ENCODE measurements at places on chromosomes 2 and 18. TPM values are rescaled to one million over a fixed set of nuclear protein-coding genes. Genes with fewer than 3 reads are reported as not detected.
A peak's percentile ranks its signal among the peaks of the same experiment; 100 is the strongest.

- DNase-seq, result no peak
Measured at GRCh38 chr2:76556018-76556417, 845.3 kb upstream of the GCFC2 start.

GRCh38 chr2:109212836-109213563 is 84.0 kb downstream of the SH3RF3 start:
- DNase-seq, result peak; percentile 44

GRCh38 chr2:69490486-69490885 is 53.3 kb upstream of the NFU1 start:
- DNase-seq, result no peak

DNA sequence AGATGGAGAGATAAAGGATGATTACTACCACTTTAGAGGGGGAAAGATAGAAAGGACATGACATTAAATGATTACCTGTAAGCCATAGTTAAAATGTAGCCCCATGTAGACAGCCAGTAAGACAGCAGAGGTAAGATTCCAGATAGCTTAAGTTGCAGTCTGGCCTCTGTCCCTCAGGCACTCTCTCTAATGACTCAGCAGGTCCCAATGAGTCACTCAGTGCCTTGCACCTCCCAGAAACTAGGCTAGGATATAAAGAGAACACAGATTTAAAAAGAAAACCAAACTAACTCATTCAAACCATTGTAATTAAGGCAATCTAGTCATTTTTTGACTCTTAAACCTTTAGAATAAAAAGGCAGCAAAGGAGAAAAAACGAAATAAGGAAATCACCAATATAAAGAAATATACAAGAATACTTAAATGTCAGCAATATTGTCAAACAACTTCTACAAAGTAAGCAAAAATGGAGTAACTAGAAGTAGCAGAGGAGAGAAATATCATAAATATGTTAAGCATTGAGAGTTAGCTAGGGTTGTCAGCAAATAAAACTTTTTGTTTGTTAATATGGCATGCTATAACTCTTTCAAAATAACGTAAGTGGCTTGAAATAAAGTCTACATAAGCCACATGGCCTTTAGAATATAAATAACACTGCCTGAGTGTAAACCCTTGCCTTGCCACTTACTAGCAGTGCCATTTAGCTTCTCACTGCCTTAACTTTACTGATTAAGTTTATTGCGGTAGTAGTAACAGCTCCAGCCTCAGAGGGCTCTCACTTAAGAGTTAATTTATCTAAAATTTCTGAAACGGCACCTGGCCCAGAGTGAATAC is 48.5 kb downstream of the SOCS6 start:
- DNase-seq, result no peak

DNA sequence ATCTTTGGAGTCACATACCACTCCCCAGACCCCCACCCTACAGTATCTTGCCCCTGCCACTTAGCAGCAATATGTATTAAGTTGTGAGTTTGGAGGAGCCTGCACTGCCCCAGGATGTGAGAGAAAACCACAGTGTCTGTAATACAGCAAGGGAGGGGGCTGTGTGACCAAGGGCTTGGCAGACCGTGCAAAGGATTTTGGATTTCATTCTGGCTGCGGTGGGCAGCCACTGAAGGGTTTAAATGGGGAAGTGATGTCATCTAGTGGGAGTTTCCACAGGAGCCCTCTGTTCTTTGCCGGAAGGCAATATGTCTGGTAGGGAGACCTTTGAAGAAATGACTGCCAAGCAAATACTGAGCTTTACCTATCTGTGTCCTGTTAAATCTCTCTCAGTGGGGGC is 202.4 kb downstream of the FHOD3 start:
- DNase-seq, result no peak

DNA sequence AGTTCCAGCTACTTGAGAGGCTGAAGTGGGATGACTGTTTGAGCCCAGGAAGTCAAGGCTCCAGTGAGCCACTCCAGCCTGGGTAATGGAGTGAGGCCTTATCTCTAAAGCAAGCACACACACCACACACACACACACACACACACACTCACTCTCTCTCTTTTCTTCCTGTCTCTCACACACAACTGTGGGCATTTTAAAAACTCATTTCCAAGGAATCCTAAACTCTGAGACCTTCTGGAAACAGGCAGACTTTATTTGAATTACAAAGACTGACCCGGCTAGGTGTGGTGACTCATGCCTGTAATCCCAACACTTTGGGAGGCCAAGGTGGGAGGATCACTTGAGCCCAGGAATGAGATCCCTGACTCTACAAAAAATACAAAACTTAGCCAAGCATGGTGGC is 21.3 kb downstream of the WDSUB1 start:
- no peak for DNase-seq

- no peak for DNase-seq
Measured at GRCh38 chr2:136305517-136306192, 187.7 kb upstream of the CXCR4 start.

DNA sequence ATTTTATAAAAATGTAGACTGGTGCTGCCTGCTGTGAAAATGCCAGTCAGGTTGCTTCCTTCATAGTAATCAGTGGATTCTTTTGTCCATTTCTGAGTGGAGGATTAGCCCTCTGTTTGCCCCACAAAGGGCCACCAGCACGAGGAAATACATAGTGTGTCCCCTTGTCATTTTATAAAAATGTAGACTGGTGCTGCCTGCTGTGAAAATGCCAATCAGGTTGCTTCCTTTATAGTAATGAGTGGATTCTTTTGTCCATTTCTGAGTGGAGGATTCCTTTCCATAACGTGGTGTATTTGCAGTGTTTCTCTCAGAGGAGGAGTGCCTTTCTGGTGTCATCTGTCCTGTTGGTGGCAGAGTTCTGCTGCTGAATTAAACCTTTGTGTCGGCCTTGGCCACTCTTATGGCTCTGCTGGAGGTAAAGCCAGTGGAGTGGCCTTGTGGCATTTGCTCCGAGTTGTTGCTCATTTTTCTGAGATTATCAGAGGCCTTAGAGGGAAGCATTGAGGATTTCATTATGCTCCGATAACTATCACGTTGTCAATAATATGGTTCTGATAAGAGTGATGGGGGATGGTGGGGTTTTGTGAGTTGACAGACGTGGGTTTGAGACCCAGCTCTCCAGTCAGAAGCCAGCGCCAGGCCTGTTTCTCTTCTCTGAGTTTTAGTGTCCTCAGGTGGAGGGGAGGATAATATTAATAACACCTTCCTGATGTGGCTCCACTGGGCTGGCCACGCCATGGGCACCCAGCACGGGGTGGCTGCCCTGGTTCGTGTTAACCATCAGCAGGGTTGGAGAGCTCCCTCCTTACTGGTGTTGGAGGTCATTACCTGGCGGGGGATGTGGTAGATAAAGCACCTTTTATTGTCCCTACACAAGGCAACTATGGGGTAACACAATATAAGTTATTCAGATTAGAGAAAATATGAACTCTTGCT is 96.6 kb downstream of the NEDD4L start:
- DNase-seq, result peak; percentile 48

GRCh38 chr2:192026059-192026824 is 168.5 kb downstream of the TMEFF2 start:
- no peak for DNase-seq

DNA sequence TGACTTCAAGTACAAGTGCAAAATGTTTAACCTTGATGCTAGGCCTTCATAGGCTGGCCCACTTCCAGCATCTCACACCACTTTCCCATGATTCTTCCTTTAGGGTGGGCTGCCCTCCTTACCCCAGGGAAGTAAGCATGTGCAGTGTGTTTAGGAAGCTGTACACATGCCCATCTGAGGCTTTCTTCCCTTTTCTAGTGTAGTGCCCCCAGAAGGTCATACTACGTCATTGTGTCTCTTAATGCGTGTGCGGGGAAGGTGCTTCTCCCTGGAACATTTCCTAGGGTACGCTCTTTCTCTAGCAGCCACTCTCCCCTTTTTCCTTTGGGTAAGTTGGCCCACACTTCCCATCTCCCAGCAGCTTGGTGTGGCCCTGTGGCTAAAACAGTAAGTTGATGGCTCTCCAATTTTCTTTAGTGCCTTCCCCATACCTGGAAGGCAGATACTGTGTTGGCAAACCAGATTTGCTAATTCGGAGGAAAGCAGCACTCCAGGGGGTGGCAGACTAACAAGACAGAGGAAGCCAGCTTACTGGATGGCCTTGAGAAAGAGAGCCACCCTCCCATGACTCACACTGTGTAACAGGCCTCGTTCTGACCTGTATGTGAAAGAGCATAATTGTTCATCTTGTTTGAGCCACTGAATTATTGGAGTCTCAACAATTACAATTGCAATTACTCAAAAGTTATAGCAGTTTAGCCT is 1.1 kb upstream of the SULT6B1 start:
- DNase-seq, result no peak

DNA sequence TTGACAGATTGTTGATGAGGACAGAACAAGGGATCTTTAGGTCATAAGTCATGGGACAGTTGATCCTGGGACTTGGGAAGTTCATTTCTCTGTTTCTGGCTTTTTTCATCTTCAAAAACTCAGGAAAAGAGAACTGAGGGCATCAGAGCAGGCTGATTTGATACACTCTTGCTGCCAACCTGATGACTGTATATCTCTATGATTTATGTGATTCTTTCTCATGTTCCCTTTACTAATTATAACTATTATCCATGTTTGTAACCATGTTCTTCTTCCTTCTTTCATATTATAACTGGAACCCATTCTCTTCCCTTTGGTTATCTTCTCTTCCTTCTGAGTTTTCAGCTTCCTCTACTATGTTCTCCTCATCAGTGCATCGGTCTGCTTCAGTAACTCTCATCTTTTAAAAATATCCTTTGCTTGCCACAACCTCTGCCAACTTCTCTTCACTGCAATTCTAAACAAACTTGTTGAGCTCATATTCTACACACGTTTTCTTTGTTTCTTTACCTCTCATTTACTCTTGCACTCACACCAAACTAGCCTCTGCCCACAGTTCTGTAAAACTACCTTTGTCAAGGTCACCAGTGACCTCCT is 13.5 kb downstream of the RASGRP3 start:
- DNase-seq, result no peak

- no peak for DNase-seq
Measured at GRCh38 chr2:213187833-213188532, 36.6 kb upstream of the IKZF2 start.

DNA sequence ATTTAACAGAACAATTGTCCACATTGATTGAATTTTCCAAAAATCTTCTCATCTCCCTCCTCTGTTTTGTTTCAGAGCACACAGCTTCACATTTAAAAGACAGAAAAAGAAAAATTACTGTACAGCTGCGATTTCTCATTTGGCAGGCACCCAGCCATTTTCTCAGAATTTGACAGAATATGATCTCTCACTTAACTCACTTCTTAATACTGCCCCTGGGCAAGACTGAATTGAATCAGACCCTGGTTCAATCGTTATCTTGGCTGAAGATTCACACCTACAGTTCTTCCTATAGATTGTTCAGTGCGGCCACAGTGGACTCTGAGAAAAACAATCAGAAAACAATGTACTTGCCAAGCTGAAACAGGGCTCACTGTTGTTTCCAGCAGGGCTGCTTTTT is 90.2 kb upstream of the LHCGR start:
- no peak for DNase-seq

DNA sequence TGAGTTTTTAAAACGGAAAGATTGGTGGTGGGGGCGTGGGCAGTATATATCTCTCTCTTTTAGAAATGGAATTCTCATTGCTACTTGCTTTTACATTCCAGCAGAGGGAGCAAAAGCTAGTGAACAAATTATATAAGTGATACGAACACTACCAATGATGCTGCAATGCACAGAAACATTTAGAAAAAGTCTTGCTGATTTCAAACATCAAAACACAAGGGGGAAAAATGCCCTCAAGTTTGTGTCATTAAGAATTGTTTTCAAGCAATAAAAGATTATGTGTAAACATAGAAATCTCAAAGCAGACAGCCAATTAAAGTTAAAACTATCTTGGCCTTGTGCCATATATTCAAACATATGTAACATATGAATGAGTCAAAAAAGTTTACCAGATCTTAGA is 296.3 kb upstream of the KCNJ3 start:
- DNase-seq, result no peak

GRCh38 chr18:24369426-24369825 is 28.2 kb downstream of the OSBPL1A start:
- DNase-seq, result no peak

GRCh38 chr2:101718993-101719571 is 21.6 kb downstream of the MAP4K4 start:
- no peak for DNase-seq

- DNase-seq, result no peak
Measured at GRCh38 chr2:136210822-136211221, 92.9 kb upstream of the CXCR4 start.

- peak; percentile 88 for DNase-seq
Measured at GRCh38 chr18:79394534-79395307, 1.0 kb upstream of the NFATC1 start.

DNA sequence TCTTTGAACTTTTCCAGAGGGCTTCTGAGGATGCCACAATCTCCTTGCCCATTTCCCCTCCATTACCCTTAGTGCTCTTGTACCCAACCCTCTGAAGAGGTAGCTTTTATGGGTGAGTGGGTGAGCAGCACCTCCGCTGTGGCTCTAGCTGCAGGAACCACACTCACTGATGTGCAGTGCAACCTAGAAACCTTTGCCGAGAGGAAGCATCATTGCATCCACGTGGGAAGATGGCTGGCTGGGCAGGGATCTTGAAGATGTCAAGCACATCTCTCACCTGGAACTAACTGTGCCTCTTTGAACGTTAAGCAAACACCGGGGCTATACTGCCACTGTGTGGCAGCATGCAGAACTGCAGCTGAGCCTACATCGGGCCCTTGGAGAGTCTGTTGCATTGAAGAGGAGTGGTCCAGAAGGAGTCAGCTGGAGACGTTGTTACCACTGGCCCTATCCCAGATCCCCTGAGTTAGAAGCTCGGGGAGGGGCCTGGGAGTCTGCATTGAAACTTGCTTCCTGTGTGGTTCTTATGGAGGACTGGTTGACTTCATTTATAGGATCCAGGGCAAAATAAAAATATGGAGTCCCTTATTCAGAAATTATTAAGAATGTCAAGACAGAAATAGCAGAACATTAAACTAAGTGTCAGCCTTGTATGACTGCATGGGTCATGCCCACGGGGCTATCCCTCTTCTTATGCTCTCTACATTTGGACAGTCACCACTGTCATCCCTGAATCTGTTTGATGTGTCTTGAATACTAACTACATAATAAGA is 28.7 kb downstream of the IGFBP5 start:
- DNase-seq, result no peak

DNA sequence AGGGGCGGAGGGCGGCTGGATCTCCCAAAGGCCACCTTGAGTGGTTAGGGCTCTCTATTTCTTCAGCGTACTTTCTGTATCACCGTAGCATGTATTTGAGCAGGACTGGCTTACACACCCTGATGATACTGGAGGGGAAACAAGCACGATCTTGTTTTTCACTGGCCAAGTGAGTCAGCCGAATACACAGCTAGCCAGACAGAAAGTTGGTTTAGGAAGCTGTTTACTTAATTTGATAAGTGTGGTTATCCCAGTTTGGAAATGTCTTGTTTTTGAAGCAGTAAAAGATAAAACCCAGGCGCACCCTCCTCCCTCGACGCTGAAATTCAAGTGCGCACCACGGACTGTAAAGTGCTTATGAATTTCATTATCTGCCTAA is 582 bp downstream of the RIOK3 start:
- DNase-seq, result no peak

The CD207 gene
- total RNA-seq, result not detected

The FAM161A gene
- total RNA-seq, result 4.1 TPM

The TNFRSF11A gene
- total RNA-seq, result 6.1 TPM

The TMEM150A gene
- 22.4 TPM for total RNA-seq

The SULT1C2 gene
- not detected for total RNA-seq

The EFEMP1 gene
- total RNA-seq, result 111 TPM

The OTOF gene
- total RNA-seq, result 0.71 TPM

The IHH gene
- not detected for total RNA-seq

The AGFG1 gene
- 44.9 TPM for total RNA-seq

The CAPN13 gene
- not detected for total RNA-seq

The TLX2 gene
- 1.6 TPM for total RNA-seq

The SERPINB5 gene
- not detected for total RNA-seq

The MATN3 gene
- total RNA-seq, result 0.71 TPM

The DHRS9 gene
- 1.3 TPM for total RNA-seq

The LRRC30 gene
- not detected for total RNA-seq

The GLI2 gene
- total RNA-seq, result 6.4 TPM
